ENCODE measurements at places on chromosomes 2 and 18.

DNA sequence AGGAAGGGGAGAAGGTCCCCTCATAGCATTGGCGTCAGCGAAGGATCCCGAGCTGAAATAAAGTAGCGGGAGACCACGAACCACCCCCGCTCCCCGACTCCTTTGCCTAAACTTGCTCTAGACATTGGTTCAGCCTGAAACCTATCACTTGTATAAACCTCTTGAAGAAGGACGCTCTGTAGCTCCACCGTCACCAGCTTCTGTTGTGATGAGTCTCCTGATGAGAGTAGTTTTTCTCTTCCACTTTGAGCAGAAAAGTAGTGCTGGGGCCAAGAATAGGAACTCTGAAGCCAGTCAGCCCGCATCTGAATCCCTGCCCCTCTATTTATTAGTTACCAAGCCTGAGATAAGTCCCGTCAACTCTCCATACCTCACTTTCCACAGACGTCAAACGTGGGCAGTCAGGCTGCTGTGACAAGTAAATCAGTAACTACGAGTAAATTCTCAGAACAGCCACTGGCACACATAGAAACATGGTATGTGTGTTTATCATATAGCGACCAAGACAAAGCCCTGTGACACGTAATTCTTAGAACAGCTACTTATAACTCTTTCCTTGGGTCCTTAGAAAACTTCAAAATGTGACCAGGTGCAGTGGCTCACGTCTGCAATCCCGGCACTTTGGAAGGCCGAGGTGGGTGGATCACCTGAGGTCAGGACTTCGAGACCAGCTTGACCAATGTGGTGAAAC lies 61.7 kb downstream of the CD226 start:
- DNase-seq = no peak

- DNase-seq = no peak
Measured at GRCh38 chr2:189118386-189118785, 61.2 kb downstream of the COL5A2 start.

GRCh38 chr2:129828792-129829191 lies 150.7 kb upstream of the RAB6C start:
- DNase-seq = no peak

DNA sequence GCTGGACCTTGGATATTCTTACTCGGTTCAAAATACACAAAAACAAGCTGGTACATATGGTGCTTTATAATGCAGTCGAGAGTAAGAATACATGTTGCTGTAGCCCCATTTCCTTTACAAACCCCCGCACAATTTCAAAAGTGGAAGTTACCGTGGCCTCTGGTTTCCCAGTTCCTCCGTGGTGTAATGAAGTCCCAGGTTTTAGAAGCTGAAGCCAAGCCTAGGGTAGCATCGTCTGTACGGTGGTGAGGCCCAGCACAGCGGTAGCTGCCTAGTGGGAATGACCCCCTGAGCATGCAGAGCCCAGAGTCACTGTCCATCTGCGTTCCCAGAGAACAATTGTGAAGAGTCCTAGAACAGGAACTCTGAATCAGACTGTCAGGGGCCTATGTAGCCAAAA lies 171.8 kb downstream of the ASXL3 start:
- no peak for DNase-seq

DNA sequence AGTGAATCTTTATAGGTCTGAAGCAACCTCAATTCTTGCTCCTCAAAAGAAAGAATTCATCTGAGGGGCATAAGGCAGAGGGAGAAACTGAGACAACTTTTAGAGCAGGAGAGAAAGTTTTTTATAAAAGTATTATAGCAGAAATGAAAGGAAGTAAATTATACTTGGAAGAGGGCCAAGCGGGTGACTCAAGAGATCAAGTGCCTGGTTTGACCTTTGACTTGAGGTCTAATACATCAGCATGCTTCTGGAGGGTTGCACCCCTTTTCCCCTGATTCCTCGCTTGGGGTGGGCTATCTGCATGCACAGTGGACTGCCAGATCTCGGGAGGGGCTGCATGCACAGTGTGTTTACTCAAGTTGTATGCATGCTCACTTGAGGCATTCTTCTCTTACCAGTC lies 268.5 kb upstream of the LRATD1 start:
- no peak for DNase-seq

- DNase-seq = no peak
Measured at GRCh38 chr2:180647621-180648020, 332.8 kb upstream of the UBE2E3 start.

DNA sequence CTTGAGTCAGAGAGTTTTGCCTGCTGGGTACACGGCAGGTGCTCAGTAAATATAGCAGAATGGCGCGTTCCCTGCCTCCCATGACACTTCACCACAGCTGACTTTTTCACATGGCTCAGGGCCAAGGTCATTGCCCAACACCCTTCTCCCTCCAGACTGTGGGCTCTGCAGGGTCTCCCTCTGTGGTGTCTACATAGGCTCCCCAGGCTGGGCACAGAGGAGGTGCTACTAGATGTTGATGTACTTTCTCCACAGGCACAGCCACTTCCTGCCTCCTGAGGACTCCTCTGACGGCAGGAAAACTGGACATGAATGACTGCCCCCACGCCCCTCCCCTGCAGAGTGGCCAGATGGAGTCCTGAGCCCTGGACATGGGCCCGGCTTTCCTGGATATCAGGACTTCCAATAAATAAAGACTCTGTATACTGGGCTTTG lies 4.2 kb downstream of the CHCHD5 start:
- DNase-seq = no peak

GRCh38 chr2:20222014-20222768 lies 2.7 kb downstream of the SDC1 start:
- no peak for DNase-seq

DNA sequence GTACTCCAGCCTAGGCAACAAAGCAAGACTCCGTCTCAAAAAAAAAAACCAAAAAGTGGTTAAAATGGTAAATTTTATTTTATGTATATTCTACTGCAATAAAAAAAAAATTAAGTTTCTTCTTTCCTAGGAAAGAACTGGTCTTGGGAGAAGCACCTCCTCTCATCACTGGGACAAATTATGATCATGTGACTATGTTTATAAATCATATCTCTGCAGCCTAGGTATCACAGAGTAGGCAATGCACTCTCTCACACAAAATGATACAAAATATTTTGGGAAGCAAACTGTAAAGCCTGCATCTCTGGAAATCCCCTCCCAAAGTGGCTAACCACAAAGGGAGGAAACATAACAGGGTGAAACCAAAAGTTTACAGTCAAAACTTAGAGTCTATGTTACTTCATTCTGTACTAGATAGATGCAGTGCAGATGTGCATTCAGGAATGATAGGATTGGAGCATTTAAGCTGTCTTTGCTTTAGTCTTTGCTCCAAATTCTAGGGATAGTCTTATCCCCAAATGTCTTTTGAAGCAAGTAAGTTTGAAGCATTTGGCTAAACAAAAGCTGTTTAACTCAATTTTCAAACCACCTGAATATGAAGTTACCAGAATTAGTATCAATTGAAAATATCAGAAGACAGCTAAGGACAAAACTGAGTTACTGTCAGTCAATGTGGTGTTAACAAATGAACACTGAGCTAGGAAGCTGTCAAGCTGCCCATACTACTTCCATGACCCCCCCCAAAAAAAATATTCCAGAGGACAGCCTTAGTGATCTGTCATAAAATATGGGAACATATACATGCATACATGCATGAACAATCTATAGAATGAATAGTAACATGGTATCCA lies 21.1 kb upstream of the MALT1 start:
- no peak for DNase-seq

DNA sequence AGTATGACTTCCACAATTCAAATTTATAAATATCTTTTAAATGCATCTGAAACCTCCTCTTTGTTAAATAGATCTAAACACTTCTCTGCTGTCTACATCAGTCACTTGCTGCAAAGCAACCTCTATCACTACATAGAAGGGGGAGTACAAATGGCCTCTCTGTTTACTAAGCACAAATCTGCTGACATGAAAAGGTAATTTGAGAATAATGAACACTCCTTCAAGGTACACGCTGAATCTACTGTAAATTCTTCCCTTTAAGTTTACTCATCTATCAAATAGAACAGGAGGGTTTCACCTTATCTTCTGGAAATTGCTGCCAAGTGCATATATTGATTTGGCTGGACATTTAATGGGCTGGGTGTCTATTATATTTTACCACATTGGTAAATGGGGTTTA lies 879.6 kb downstream of the SUCLG1 start:
- no peak for DNase-seq

- no peak for DNase-seq
Measured at GRCh38 chr2:77513191-77513590, 9.0 kb downstream of the LRRTM4 start.

DNA sequence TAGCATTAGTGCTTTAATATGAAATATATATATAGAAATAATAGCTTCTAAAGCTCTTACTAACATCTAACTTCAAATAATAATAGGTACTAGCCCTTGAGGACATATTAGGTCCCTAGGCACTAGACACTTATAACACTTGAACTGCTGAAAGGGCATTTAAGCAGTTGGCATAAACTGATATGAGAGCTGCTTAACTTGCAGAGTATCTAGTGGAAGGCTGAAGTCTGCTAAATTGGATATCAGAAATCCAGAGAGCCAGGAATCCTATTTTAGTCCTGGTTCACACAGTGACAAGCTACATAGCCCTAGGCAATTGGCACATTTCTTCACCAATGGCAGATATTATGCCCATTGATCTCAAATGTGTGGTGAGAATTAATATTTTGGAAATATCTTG lies 326.9 kb upstream of the UBE2E3 start:
- DNase-seq = no peak

GRCh38 chr18:75167759-75168618 lies 41.0 kb downstream of the PTGR3 start:
- no peak for DNase-seq

DNA sequence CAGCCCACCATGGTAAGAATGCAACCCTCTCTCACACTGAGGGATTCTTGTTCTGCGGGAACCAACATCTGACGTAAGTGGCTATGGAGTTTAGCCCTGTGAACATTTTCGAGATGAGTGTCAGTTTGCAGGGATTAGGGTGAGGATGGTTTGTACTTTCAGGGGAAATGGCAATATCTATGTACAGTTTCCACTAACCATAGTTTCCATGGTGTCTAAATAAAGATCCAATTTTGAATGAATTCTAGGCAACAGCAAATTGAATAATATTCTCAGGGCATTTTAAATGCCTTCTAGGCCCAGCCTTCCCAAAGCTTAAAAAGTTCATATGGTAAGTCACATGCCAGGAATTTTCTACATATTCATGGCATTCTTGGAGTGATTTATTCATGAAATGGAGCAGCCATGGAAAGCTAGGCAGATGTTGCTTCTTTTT lies 105.4 kb upstream of the MMADHC start:
- DNase-seq = no peak

GRCh38 chr18:35827275-35827902 lies 145.1 kb upstream of the RMP24 start:
- DNase-seq = no peak

- DNase-seq = no peak
Measured at GRCh38 chr2:215022418-215022817, 116.0 kb downstream of the ABCA12 start.

DNA sequence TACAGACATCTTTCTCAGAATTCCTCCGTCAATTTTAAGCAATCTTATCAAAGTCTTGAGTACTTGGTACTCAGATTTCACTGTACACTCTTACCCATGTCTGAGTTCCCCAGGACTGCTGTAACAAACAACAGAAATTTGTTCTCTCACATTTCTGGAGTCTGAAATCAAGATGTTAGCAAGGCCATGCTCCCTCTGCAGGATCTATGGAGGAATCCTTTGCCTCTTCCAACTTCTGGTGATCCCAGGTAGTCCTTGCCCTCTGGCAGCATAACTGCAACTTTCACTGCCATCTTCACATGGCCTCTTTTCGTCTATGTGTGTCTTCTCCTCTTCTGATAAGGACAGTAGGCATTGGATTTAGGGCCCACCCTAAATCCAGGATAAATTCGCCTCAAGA lies 17.1 kb upstream of the CACNB4 start:
- no peak for DNase-seq

DNA sequence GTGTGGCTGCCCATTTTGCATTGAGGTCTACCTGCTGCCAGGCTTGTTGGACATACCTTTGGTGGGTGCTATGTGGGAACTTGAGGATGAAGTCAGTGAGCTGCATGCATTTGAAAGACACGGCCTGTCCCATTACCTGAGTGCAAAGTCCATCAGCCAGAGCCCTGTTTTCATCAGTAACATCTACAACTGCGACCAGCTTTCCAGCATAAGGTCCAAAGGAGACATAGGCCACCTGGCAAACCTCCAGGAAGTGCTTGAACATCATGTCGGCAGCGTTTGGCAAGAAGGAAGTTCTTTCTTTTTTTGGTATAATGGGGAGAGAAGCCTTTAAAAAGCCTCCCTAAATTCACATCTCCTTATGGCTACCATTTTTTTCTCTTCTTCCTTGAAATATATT lies 143.1 kb downstream of the FAM161A start:
- no peak for DNase-seq

DNA sequence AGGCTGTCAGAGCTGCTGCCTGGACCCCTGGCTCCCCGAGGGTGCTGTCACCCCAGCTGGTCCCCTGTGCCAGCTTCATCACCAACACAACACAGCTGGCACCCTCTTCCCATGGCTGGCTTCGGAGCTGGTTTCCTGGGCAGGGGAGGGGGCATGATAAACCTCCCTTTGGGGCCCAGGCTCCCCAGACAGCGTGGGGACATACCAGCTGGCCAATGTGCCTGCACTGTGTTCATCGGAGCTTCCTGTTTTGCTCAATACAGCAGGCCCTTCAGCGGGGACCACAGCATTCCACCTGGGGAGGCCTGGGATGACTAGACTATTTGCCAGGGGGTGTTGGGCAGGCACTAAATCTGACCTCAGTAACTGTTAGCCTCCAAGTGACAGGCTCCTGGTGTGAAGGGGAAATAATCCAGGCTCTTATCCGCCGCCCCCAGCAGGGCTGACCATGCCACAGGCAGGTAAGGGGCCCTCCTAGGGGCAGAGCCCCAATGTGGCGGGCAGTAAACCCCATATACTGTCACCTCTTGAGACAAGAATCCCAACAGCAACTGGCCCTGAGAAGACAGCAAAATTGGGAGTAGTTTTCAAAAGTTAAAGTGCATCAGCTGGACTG lies 44.6 kb downstream of the EMX1 start:
- DNase-seq = no peak

DNA sequence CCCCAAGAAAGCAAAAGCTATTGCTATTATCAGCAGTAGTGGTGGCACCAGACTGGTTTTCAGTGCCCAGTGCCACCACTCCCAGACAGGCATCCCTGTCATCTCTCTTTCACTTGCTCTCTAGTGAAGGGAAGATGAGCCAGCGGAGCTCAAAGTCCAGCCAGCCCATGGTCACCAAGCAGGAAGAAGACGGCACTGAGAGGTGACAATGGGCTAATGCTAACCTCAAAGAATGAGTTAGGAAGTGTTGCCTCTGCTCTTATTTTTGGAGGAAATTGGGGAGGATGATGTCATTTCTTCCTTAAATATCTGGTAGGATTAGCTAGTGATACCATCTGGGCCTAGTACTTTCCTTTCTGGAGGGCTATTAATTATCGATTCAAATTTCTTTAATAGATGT lies 1.7 kb downstream of the SP140 start:
- DNase-seq = no peak

GRCh38 chr18:26521617-26522016 lies 26.7 kb downstream of the KCTD1 start:
- DNase-seq = no peak
